ENCODE measurements at places on chromosomes 7 and 10. TPM values are rescaled to one million over a fixed set of nuclear protein-coding genes. Genes with fewer than 3 reads are reported as not detected.
A peak's percentile ranks its signal among the peaks of the same experiment; 100 is the strongest.

- DNase-seq: peak; percentile 70
These were observed 6.5 kb downstream of the ASB13 start for GRCh38 chr10:5659702-5660528.

GRCh38 chr7:29479301-29480200, 84.1 kb upstream of the PRR15 start:
- no peak for DNase-seq

DNA sequence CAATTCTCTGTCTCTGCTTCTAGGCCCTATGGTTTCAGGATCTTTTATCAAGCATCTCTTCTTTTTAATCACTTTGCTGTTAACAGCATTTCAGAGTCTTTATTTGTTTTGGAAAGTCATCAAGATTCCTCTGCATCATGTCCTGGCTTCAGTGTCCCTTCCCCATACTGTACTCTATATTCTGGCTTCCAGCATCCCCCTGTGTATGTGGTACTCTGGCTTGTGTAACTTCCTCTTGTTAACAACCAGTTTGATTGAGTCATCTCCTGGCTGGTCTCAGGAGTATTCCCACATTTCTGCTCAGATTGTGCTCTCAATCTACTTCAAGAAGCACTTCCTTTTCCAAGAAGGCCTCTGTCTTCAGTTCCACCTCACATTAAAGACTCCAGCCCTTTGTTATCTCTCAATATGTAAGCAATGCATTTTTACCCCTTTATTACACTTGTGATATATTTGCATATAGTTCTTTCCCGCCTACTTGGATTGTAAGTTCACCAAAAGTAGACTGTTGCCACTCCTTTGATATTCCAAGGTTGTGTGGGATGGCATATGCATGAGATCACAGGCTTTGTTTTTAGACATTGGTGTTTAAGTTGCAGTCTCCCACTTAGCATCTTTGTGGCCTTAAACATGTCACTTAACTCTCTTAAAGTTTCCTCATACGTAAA, 15.1 kb upstream of the ATE1 start:
- no peak for DNase-seq

- no peak for DNase-seq
These were observed 76.8 kb downstream of the VIPR2 start for GRCh38 chr7:159067576-159068487.

DNA sequence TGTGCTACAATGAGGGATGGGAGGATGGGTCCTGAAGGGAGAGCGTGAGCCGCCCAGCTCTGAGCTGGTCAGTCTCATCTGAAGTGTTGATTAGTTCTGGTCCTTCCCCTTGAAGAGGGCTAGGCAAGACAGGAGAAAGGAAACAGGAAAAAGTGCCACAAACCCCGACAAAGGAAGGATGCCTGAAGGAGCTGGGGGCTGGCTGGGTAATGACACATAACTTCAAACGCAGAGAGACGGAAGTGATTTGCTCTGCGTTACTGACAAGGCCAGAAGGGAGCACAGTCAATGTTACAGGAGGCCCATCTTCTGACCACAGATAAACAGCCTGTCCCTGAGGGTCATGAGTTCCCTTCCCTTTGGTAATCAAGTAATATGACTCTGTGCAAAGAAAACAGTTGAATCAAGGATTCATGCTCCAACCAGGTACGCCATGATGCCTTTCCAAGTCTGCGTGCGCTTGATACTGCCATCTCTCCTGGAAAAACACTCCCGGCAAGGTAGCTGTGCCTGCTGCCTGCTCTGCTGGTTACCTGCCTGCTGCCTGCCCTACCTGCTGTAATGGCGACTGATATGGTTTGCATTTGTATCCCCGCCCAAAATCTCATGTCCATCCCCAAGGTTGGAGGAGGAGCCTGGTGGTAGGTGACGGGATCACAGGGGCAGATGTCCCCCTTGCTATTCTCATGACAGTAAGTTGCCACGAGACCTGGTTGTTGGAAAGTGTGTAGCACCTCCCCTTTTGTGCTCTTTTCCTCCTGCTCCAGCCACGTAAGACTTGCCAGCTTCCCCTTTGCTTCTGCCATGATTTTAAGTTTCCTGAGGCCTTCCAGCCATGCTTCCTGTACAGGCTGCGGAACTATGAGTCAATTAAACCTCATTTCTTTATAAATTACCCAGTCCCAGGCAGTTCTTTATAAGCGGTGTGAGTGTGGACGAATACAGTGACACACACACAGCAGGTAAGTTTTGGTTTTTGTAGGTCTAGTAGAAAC, 57.9 kb downstream of the GRB10 start:
- DNase-seq: no peak

DNA sequence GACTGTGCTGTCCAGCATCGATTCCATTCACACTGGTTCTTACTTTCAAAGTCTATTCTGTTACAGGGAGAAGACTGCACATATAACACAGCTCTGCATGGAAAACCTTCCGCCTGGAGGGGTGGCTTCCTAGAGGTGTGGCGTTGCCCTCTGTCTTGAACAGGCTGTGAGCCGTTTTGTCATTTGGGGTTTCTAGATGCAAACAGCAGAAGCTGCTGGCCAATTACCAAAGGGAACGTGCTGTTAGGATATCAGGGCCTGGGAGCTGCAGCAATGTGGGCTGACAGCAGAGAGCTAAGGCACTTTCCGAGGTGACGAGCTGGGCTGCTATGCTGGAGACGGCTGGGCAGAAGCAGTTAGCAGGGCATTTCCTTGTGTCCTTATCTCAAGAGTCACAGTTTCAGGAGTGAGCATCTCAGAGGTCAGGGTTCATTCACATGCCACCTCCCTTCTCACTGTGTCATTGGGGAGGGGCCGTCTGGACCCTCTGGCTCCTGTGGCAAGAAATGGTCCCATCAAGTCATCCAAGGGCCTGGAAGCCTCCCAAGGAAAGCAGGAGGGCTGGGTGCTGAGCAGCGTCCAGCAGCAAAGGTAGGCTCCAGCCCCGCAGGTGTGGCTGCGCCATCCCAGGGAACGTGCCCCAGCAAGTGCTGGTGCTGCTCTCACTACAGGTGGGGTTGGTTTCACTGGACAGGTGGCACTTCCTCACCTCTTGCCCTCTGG, 106.5 kb downstream of the WDR37 start:
- DNase-seq: no peak

DNA sequence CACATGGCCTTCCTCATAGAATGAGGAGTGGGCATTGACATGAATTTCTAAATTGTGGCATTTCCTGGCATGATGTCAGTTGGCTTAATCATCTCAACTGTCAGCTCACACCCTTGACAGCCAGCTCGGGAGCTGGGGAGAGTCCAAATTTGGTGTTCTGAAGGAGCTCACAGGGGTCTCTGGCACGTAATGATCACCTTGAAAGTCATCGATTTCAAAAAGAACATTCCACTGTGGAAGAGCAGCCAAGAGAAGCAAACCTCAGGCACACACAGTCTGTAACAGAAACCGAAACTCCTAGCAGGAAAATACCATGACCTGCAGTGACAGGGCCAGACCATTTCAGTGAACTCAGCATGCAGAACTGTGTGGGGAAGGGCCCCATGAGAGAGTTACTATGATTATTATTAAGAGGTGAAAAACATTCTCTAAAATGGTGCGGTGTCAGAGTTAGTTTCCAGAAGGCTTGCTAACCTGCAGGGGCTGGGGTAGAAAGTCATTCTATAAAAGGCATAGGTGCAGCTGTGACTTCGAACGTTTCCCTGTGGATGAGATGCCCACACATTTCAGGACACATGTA, 26.4 kb upstream of the KLF6 start:
- peak; percentile 99 for DNase-seq

GRCh38 chr10:86370006-86370585, 3.5 kb upstream of the GRID1 start:
- no peak for DNase-seq

DNA sequence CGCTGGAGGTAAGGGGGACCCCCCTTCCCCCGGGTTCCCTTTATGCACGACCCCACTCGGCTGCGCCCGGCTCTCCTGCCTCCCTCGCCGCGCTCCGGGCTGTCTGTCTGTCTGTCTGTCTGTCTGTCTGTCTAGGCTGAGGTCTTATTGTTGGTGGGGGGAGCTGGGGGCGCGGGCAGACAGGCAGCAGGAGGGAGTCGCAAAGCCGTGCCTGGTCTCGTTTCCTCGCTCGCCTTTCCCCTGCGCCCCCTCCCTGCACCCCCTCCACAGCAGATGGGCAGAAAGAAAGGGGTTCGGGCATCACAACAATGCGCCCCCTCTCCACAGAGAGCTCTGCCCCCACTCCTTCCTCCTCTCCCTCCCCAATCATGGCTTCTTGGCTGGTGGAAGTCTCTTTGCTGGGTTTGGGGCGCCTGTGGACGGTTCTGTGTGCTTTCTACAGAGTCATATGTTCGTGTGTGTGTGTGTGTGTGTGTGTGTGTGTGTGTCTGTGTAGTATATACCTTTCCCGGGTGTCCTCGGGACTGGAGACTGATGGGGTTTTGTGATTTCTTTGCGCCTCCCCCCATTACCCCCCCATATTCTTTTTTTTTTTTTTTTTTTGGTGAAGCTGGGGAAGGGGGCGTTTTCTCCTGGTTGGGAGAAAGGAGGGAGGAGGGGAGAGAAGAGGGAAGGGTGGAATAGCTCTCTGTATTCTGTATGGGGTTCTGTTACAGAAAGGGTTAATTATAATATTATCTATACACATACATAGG, 1.9 kb downstream of the AUTS2 start:
- DNase-seq: no peak

DNA sequence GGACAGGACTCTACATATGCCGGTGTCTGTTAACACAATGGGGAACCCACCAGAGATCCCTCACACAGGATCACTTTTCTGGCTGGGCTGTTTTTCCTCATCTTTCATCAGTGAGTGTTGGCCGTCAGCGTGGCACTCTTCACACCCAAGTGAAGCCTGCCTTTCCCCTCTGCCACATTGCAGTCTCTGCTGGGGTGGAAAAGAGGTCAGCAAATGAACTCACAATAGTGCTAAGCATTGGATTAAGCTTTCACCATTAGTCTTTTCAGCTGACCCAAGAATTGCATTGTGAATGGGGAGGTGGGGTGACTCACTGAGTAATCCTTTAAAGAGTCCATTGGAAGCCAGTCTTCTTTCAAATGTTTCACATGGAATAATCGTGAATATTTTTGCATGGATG, 143.0 kb downstream of the KIAA1217 start:
- no peak for DNase-seq

DNA sequence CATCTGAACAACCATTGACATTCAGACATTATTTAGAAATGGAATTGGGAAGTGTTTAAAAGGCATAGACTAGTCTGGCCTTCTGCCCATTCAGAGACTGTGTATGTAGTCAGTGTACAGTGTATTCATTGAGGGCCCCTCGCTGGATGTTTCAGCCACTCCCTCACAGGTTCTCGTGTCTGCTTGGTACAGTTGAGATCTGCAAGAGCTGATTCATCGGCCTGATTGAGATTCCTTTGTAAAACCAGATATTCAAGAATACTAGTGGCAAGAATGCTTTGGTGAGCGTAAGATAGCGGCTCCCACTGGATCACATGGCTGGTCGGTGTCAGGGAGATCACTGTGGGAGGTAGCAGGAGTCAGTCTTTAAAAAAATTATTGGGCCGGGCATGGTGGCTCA, 119.5 kb downstream of the TCF7L2 start:
- DNase-seq: no peak

DNA sequence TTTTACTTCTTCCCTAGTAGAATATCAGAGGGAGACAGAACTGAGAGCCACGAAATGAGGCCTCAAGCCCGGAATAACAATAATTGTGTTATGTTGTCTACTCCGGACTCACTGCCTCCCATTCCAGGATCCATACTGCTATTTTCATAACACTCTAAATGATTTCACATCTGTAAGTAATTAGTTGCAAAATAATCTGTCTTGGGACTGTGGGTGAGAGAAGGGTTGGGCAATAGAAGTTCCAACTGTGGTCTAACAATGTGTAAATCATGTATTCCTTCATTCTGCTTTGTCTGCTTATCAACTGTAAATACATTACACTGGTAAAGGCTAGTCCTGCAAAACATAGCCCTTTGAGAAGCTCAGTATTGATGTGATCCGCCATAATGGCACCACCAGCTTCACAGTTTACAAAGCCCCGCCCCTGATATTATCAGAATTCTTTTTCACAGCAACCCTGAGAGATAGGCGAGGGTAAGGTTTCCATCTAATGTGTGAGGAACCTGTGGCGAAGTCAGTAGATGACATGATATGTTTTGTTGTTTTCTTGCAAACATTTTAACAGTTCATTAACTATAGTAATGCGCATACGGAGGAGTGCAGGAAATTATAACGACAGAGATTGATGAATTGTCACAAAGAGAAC, 265.7 kb upstream of the BMPER start:
- DNase-seq: no peak

DNA sequence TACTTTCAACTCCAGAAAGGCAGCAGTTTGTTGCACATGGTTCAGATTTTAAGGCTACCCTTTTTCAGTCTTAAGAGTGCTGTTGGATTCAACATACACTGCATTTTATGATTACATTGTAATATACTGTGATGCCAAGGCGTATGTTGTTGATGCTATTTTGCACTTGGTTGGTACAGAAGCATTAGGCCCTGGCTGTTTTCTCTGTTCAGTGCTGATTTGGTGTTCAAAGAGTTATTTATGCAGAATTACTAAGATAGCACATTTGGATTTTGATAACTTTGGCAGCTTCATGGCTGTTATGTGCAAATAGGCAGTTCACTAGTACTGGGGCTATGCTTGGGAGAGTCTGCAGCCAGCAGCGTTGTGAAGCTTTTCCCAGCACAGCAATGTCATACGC, 7.8 kb downstream of the GPR158 start:
- no peak for DNase-seq

DNA sequence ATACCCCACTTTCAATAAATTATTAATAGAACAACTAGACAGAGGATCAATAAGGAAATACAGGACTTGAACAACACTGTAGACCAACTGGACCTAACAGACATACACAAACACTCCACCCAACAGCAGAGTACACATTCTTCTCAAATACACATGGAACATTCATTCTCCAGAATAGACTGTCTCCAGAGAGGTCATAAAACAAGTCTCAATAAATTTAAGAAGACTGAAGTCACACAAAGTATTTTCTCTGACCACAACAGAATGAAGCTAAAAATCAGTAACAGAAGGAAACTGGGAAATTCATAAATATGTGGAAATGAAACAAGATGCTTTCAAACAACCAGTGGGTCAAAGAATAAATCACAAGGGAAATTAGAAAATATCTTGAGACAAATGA, 119.8 kb downstream of the SMURF1 start:
- DNase-seq: no peak

The SPDYE11 gene
- total RNA-seq: not detected

The WNT16 gene
- not detected for total RNA-seq

The PCLO gene
- total RNA-seq: 0.58 TPM

The TFEC gene
- not detected for total RNA-seq

The IL6 gene
- 40.4 TPM for total RNA-seq

The GIMAP8 gene
- not detected for total RNA-seq

The FASTK gene
- total RNA-seq: 89.8 TPM

The COBL gene
- 6.6 TPM for total RNA-seq

Measured in epithelial cell of proximal tubule (primary cell).